ENCODE measurements at places on chromosomes 12 and 14. TPM values are rescaled to one million over a fixed set of nuclear protein-coding genes. Genes with fewer than 3 reads are reported as not detected.

RASSF9 gene
- polyA plus RNA-seq, result 4.9 TPM

POTEG gene
- polyA plus RNA-seq, result not detected

DLST gene
- polyA plus RNA-seq, result 100 TPM

PTCSC3 gene
- polyA plus RNA-seq, result not detected

KIF26A gene
- 0.32 TPM for polyA plus RNA-seq

All from ovary (tissue), 10 donors.